ENCODE measurements at places on chromosomes 6 and 20.

GRCh38 chr6:40852779-40853373 lies 186.1 kb downstream of the UNC5CL start:
- DNase-seq: peak; percentile 11

DNA sequence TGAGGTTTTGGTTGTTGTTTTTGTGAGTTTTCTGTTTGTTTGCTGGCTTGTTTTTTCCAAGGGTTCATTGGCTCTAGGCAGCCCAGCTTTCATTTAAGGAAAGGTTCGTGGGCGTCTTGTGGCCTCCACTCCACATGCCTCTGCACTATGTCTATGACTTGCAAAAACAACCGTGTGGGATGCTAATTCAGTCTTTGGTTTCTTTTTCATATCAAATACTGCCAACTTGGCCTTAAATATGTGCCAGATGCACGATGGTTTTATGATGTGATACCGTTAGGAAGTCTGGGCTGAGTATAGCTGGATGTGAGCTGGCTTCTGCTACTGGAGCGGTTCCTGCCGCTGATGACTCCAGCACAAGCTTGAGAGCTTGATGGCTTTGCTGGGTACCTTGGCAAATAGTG lies 96.3 kb downstream of the BMP2 start:
- DNase-seq: no peak

- no peak for DNase-seq
Observed at GRCh38 chr6:4463236-4463635, 313.0 kb upstream of the CDYL start.

DNA sequence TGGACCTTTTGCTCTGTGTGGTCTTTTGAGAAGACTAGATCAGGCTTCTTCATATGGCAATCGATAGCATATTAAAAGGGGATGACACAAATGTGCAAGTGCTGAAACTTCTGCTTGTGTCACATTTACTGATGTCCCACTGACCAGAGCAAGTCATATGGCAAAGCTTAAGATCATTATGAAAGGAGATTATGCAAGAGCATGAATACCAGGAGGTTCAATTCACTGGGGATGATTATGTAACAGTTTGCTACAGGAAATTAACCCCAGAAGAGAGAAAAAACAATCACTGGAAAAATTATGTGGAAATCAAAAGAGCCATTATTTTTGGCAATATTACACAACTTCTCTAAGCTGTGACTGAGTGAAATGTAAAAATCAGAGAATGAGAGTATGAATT lies 13.7 kb upstream of the PRDM13 start:
- peak; percentile 66 for DNase-seq

GRCh38 chr20:24437196-24438082 lies 32.0 kb upstream of the SYNDIG1 start:
- DNase-seq: no peak

DNA sequence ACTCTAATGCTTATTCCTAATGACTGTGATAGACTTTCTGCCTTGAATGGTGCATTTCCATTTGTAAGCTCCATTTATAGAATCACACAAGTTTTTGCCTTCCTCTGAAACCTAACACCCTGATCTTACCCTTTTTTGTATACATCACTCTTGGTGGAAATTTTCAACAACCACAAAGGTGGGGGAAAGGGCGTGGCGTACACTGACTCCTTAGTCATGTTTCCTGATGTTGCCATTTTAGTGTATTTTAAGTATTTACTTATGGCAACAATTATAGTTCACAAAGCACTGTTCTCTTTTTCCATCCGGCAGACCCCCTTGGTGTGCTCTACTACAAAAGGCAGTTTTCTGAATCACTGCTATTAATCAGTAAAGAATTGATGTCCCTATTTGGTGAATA lies 92.0 kb downstream of the ATXN1 start:
- DNase-seq: no peak

GRCh38 chr6:33323623-33323948 lies 6.0 kb upstream of the ZBTB22 start:
- DNase-seq: no peak

- DNase-seq: no peak
Observed at GRCh38 chr6:71488186-71488585, 199.6 kb downstream of the OGFRL1 start.

DNA sequence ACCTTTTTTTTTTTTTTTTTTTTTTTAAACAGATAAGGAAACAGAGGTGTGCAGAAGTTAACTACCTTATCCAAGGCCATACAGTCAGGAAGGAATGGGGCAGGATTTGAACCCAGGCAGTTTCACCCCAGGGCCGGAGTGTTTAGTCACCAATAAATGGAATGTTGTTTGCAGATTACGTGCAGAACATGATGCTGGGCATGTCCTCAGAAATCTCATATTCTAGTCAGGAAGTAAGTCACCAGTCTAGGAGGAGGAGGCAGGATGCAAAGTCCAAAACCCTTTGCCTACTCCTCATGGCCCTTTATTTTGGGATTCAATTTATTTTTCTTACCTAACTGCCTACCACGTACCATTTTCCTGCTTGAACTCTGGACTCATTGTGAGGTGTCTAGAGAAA lies 57.1 kb upstream of the LRRC1 start:
- no peak for DNase-seq

DNA sequence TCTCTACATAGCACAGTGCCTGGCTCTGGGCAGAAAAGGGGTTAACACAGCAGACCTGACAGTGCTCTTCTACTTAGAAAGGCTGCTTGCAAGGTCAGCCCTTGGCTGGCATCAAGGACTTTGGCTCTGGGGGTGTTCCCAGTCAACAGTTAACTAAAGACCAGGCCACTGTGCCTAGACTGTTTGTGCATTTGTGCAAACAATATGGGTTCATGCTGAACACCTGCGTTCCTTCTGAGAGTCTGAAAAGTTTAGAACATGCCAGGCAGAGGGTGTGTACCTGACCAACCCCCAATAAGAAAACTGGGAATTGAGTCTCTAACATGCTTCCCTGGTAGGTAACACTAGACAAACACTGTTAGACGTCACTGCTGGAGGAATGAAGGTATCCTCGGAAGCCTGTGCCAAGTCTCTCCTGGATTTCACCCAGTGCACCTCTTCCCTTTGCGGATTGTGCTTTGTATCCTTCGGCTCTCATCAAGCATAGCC lies 110.7 kb downstream of the PDE10A start:
- no peak for DNase-seq

- DNase-seq: peak; percentile 41
Observed at GRCh38 chr6:111925296-111925695, 52.0 kb upstream of the FYN start.

DNA sequence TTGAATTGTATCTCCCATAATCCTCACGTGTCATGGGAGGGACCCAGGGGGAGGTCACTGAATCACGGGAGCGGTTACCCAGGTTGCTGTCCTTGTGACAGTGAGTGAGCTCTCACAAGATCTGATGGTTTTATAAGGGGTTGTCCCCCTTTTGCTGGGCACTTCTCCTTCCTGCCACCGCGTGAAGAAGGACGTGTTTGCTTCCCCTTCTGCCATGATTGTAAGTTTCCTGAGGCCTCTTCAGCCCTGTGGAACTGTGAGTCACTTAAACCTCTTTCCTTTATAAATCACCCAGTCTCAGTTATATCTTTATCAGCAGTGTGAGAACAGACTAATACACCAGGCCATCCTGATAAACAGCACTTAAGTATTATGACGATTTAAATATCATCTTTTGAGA lies 9.0 kb upstream of the MRGBP start:
- no peak for DNase-seq

GRCh38 chr6:108260126-108260808 lies 573 bp downstream of the SNX3 start:
- DNase-seq: peak; percentile 21

- DNase-seq: no peak
Observed at GRCh38 chr20:62656919-62657588, 14.8 kb downstream of the SLCO4A1 start.

GRCh38 chr20:24489631-24490260 lies 20.3 kb downstream of the SYNDIG1 start:
- DNase-seq: no peak

DNA sequence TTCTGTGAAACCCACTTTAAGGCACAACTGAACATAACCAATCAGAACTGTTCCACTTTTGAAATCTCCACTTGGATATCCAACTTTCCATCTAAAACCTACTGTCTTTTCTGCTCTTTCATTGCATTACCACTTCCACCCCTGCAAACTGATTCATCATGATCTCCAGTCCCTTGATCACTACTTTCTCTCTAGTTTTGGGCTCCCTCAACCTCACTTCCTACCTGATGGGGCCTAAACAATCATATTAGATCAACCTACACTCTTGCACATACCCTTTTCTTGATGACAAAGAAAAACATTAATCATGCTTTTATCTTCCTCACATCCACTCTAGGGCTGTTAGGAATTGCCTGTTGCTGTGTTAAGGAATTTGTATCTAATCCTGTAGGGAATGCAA lies 137.6 kb downstream of the PDSS2 start:
- no peak for DNase-seq

GRCh38 chr6:82984720-82985119 lies 80.9 kb downstream of the UBE3D start:
- DNase-seq: no peak

- DNase-seq: no peak
Observed at GRCh38 chr6:33802186-33802958, 1.4 kb downstream of the MLN start.

DNA sequence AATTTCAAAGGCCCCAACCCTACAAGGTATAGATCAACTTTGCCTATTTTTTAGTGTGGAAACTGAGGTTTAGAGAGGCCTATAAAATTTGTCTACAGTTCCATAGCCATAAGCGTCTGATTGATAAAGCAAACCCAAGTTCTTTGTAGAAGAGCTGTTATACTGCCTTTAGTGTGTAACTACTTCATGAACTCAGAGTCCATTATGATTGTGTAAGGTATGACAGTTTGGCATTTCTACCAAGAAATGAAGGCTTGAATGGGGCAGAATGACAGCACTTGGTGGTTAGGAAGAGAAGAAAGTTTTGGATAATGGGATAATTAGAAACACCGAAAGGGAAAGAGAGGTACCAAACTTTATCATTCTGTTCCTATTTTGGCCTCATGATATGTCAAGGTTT lies 38.1 kb downstream of the SMAP1 start:
- DNase-seq: no peak

GRCh38 chr6:30295837-30296236 lies 30.9 kb upstream of the TRIM39 start:
- no peak for DNase-seq

DNA sequence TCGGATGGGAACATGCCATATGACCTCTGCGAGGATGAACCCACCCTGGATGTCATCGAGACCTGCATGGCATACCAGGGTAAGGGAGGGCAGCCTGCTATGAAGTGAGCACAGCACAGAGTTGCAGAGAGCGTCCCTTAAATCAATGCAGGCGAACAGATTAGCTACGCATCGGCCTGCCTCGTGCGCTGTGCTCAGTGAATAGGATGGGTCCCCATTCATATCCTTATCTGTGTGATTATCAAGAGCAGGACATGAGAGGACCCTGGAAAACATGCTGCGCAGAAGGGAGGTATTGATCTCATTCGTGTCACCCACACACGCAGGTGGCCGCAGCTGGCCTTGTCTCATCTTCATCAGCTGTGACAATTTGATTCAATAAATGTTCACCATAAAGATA lies 25.6 kb upstream of the FAM83D start:
- no peak for DNase-seq

DNA sequence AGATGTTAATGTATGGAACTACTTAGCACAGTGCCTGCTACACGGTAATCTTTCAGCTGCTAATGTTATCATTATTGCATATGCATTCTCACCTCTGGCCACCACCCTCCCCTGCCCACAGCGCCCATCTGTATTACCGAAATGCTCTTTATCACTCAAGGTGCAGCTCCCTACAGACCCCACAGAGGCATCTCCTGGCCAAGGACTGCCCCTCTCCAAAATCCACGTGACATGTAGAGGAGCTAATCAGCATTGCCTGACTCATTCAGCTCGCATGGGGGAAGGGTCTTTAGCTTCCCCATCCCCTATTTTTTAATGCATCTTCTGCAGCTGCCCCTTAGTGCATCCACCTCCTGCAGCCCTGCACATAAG lies 41.8 kb downstream of the SLC22A23 start:
- no peak for DNase-seq

DNA sequence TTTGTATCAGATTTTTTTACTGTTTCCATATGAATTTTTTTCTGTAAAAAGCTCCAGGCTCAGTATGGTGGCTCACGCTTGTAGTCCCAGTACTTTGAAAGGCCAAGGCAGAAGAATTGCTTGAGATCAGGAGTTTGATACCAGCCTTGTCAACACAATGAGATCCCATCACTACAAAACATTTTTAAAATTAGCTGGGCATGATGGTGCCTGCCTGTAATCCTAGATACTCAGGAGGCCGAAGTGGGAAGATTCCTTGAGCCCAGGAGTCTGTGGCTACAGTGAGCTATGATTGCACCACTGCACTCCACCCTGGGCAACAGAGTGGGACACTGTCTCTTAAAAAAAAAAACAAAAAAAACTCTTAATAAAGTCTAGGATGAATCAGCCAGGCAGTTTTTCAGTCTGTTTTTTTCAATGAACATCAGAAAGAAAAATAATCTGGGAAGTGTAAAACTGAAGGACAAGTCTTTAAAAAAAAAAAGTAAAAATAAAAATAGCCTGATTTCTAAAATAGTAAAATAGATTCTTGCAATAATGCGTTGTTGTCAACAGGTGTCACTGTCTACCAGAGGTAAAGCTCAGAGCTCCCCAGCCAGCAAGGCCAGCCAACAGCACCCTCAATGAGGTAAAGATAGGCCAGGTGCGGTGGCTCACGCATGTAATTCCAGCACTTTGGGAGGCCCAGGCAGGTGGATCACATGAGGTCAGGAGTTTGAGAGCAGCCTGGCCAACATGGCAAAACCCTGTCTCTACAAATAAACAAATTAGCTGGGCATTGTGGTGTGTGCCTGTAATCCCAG lies 9.3 kb upstream of the ATG5 start:
- DNase-seq: no peak

- DNase-seq: no peak
Observed at GRCh38 chr20:58212636-58213035, 15.8 kb downstream of the ANKRD60 start.

DNA sequence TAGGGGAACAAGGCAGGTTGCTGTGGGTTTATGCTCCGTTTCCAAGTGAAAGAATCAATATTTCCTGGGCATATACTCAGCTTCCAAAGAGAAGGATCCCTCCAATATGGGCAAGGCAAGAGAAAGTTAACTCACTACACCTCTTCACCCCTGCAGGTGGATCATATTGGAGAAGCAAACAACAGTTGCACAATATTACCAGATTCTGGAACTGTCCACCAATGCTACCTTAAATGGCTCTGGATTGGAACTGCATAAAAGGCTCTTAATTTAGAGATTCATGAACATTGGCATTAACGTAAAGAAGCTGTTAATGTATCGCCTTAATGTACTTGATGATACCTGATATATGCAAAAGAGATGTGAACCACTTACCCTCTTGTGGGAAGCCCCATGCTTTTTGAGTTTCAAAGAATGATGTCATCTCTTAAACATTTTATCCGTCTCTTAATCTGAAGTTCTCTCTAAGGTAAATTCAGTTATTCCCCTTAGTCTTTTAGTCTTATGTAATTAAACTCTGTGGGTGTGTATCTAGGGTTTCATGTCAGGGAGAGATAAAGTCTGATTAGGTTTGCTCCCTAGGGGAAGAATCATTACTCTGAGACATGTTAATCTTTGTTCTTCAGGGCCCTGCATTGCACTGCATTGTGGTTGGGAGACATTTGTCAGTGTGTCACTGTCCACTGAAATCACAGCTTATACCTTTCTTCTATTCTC lies 99.5 kb downstream of the PHACTR1 start:
- DNase-seq: no peak
